ENCODE measurements at places on chromosomes 5 and 9. TPM values are rescaled to one million over a fixed set of nuclear protein-coding genes. Genes with fewer than 3 reads are reported as not detected.
A peak's percentile ranks its signal among the peaks of the same experiment; 100 is the strongest.

GRCh38 chr5:67163863-67164595, 32.6 kb downstream of the CD180 start:
- no peak overlapping the region for H3K4me3 ChIP-seq
- H3K4me1 ChIP-seq, result peaks cover 11% of the 10 kb centered on the region
- DNase-seq, result no peak
- H3K27me3 ChIP-seq, result no peaks in the 10 kb centered on the region

DNA sequence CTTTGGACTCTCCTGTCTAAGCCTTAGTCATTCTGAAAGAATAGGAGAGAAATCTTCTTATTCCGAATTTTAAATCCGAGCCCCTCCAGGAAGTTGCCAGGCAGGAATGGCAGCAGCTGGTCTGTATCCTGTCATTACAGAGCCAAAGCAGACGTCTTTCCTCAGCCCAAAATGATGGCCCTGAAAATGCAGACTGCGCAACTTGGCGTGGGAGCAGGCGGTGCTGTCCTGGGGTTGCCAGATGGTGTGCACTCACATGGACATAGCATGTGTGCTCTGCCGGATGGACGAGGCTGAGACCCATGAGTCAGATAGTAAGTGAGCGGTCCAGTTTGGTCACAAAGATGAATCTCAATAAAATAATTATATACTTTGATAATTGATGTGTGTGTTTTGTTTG, 410.4 kb downstream of the KCTD16 start:
- no peak overlapping the region for H3K4me3 ChIP-seq
- DNase-seq, result no peak
- no peaks in the 10 kb centered on the region for H3K36me3 ChIP-seq
- H3K4me1 ChIP-seq, result no peaks in the 10 kb centered on the region

- DNase-seq, result peak; percentile 88
- no peak overlapping the region for H3K4me3 ChIP-seq
- peaks cover 4% of the 10 kb centered on the region for H3K36me3 ChIP-seq
- no peak overlapping the region for H3K27ac ChIP-seq
Measured at GRCh38 chr9:124500796-124501611, 6.2 kb downstream of the NR5A1 start.

- H3K27ac ChIP-seq, result no peak overlapping the region
- DNase-seq, result no peak
- H3K4me3 ChIP-seq, result no peak overlapping the region
- no peaks in the 10 kb centered on the region for H3K36me3 ChIP-seq
- H3K27me3 ChIP-seq, result no peaks in the 10 kb centered on the region
Measured at GRCh38 chr5:62731022-62731421, 152.4 kb downstream of the LRRC70 start.

GRCh38 chr9:113673726-113674125, 202.4 kb upstream of the ZNF618 start:
- H3K4me1 ChIP-seq, result no peaks in the 10 kb centered on the region
- H3K36me3 ChIP-seq, result no peaks in the 10 kb centered on the region
- DNase-seq, result no peak
- H3K27ac ChIP-seq, result no peak overlapping the region

Gene CXCL14
- total RNA-seq, result 0.06 TPM

Gene INSL6
- not detected for total RNA-seq

Gene LIFR
- 102 TPM for total RNA-seq

Gene IL33
- total RNA-seq, result 23.7 TPM

Measured in adrenal gland (tissue), 19 donors.